ENCODE measurements at places on chromosomes 7 and 10.
A peak's percentile ranks its signal among the peaks of the same experiment; 100 is the strongest.

- no peak overlapping the region for H3K4me3 ChIP-seq
- peaks cover 74% of the 10 kb centered on the region for H3K36me3 ChIP-seq
- DNase-seq: no peak
- H3K4me1 ChIP-seq: no peaks in the 10 kb centered on the region
- no peaks in the 10 kb centered on the region for H3K27me3 ChIP-seq
- H3K27ac ChIP-seq: peak overlapping the region; percentile 39
These were observed 26.1 kb downstream of the PLAC9 start for GRCh38 chr10:80158598-80159127.

DNA sequence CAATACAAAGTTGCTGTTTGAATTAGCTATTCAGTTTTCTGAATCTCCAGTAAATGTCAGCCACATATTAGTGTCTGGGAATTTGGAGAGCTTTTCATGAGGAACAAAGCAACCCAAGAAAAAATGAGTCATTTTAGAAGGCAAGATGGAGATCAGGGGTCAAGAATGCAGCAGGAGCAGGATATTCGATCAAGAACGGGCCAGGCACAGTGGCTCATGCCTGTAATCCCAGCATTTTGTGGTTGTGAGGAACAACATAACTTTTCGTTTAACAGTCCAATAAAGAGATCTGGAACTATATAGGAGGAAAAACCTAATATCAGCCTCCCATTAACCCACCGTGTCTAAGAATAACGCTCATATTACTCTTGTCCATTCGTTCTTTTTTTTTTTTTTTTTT lies 600.5 kb downstream of the MAGI2 start:
- H3K4me1 ChIP-seq: no peaks in the 10 kb centered on the region
- H3K36me3 ChIP-seq: no peaks in the 10 kb centered on the region
- no peak overlapping the region for H3K27ac ChIP-seq
- H3K4me3 ChIP-seq: no peak overlapping the region

DNA sequence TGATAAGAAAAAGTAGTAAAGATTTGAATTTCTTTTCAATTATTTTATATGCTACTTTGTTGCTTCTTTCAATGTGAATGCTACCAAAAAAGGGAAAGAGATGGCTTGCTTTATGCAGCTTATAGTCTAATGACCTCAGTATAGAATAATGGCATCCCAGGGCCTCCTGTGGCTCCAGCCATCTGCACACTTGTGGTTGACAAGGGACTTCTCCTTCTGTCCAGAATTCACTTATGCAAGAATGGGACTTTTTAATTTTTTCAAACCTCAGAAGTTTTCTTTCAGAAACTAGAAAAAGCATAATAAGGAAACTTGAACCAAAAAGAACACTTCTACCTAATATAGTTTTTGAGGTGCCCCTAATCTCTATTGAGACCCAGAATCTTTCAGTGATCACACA lies 310.9 kb downstream of the CTNNA3 start:
- no peak overlapping the region for H3K27ac ChIP-seq
- DNase-seq: no peak
- no peaks in the 10 kb centered on the region for H3K36me3 ChIP-seq
- H3K27me3 ChIP-seq: no peaks in the 10 kb centered on the region
- H3K4me1 ChIP-seq: no peaks in the 10 kb centered on the region

DNA sequence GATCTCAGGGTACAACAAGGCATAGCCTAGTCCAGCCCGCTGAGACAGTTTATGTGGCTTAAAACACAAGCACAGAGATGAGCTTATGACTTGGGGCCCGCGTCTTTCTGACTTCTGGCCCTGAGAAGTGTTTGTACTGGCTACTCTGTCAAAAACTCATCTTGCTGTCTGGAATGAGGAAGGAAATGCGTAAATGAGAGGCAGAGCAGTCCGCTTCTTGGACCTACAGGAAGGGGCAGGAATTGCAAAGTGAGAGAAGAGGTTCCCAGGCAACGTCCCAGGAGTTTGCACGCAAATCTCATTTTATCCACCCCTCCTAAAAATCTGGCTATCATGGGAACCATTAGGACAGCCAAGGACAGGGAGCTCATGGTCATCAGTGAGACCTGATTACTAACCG lies 5.5 kb downstream of the ANXA11 start:
- DNase-seq: no peak
- no peaks in the 10 kb centered on the region for H3K36me3 ChIP-seq

DNA sequence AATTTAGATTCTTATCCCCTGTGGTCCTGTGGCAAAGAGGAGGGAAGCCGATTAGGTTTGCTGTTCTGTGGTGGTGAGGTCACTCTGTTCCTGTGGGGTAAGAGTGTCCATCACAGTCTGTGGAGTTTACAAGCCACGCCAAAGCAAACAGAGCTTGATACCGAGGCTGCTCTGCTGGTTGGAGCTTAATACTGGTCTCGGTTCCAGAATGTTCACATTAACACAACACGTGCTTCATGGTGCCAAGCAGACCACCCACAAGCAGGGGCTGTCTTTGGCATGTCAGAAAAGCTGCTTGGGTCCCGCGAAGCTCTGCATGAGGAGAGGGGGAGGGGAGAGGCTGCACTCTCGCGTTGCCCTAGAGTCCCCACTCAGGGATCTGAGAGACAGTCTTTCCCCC lies 47.5 kb downstream of the DNAJB6 start:
- no peaks in the 10 kb centered on the region for H3K27me3 ChIP-seq
- H3K4me3 ChIP-seq: no peak overlapping the region
- H3K27ac ChIP-seq: no peak overlapping the region
- H3K36me3 ChIP-seq: peaks cover 14% of the 10 kb centered on the region

Measured in pancreas (tissue), 10 donors.